ENCODE measurements at places on chromosomes 2 and 18.

DNA sequence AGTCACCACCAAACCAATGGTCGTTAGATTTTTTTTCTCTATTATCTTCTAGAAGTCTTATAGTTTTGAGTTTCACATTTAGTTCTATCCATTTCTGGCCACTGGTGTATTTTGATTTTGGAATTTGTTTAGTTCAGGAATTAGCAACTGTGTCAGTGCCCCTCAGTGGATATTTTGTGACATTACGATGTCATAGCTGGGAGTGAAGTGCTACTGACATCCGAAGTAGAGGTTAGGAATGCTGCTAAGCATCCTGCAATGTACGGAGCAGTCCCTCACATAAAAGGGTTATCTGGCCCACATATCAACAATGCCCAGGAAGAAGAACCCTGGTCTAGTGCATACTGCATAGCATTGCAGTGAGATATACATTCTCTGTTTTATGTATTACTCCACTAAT is 157.4 kb upstream of the RGPD4 start:
- DNase-seq: no peak

DNA sequence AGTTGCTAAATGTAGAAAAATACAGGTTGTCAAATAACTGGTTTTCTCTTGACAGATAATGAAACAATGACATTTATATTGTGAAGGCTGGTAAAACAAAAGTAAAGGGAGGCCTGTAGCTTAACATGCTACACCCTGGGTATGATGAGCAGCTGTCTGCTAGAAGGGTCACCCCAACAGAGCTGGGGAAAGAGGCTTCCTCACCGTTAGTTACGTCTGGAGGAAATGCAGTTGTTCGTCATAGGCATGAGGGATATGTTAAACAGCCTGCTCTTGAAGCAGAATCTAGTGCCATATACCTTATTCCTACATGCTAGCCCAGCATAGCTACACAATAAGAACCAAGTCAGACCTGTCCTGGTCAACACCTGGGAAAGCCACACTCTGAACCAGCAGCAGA is 49.9 kb downstream of the LPIN2 start:
- no peak for DNase-seq

- DNase-seq: no peak
Observed at GRCh38 chr18:34707670-34708069, 2.4 kb upstream of the DTNA start.

DNA sequence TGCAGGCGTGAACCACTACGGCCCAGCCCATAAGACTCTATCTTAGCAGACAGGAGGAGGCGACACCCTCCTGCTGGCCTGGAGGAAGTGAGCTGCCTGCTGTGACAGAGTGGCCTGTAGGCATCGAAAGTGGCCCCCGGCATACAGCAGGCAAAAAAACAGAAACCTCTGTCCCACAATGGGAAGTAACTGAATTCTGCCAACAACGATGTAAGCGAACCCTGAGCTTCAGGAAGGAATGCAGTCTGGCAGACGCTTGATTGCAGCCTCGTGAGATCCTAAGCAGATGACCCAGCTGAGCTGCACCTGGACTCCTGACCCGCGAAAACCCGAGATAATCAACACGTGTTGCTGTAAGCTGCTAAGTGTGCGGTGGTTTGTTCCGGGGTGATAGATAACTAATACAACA is 13.6 kb downstream of the MRO start:
- DNase-seq: no peak

DNA sequence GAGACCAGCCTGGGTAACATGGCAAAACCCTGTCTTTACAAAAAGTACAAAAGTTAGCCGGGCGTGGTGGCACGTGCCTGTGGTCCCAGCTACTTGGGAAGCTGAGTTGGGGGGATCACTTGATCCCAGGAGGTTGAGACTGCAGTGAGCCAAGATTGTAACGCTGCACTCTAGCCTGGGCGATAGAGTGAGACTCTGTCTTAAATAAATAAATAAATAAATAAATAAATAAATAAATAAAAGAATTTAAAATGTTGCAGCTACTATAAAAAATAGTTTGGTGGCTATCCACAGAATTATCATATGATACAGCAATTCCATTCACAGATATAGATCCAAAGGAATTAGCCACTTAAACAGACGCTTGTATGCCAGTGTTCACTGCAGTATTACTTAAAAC is 49.6 kb upstream of the AMMECR1L start:
- DNase-seq: no peak

DNA sequence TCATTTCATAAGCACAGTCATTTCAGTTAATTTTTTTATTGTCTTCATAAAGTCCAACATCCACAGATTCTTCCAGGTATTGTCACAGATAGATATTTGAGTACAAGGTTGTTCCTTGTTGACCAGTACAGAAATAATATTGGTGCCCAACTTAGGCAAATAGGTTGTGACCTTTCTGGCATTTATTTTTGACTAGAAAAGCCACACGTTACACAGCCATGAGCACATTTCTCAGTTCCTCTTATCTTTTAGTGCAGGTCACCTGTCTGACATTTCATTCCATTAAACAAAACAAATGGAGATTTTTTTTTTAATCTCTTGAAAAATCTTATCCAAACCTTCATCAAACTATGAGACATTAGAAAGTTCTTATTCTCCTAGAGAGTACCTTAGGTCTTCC is 428.8 kb downstream of the ZNF521 start:
- no peak for DNase-seq

All from NCI-H2081 treated with DMSO at 0.1 percent for 48 hours (cell line).